Cortex of kidney (tissue), 1 donor: ENCODE measurements at places on chromosomes 12 and 14.

- no peak for DNase-seq
Measured at GRCh38 chr12:50637870-50638481, 125.9 kb upstream of the ATF1 start.

- DNase-seq, result no peak
Measured at GRCh38 chr12:95204141-95204866, 13.0 kb downstream of the FGD6 start.

GRCh38 chr12:98370976-98371375 lies 144.4 kb upstream of the TMPO start:
- DNase-seq, result no peak

GRCh38 chr12:114658002-114658441 lies 26.0 kb downstream of the TBX3 start:
- no peak for DNase-seq

GRCh38 chr12:110742096-110742717 lies 484 bp downstream of the PPP1CC start:
- no peak for DNase-seq
